ENCODE measurements at places on chromosomes 13 and 19. TPM values are rescaled to one million over a fixed set of nuclear protein-coding genes. Genes with fewer than 3 reads are reported as not detected.

Gene MRPL54
- total RNA-seq, result 45.4 TPM

Gene ASPDH
- not detected for total RNA-seq

Gene ZNF302
- total RNA-seq, result 21.6 TPM

Gene BCAM
- total RNA-seq, result 20.3 TPM

Gene CCDC70
- not detected for total RNA-seq

- H3K36me3 ChIP-seq, result no peaks in the 10 kb centered on the region
- no peak for DNase-seq
- H3K27me3 ChIP-seq, result no peaks in the 10 kb centered on the region
- H3K4me3 ChIP-seq, result no peak overlapping the region
Measured at GRCh38 chr19:7658219-7658686, 10.6 kb upstream of the RETN start.

DNA sequence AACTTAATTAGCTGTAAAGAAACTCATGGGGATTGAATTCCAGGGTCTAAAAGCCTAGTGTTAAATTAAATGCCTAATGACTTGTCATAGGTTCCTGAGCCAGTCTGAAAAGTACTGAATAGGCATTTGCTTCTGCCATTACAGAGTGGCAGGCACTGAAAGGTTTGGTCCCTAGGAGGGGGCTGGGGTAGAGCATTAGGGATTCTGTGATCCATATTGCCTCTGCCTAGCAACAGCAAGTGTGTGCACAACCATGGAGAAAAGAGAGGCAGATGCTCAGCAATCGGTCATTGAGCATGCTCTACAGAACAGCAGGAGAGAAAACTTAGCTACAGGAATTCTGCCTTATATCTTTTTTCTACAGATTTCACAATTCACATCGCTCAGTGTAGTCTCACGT lies 133.5 kb downstream of the TRPC4 start:
- H3K4me1 ChIP-seq, result no peaks in the 10 kb centered on the region
- H3K27me3 ChIP-seq, result no peaks in the 10 kb centered on the region
- no peak overlapping the region for H3K27ac ChIP-seq
- H3K36me3 ChIP-seq, result no peaks in the 10 kb centered on the region
- H3K4me3 ChIP-seq, result no peak overlapping the region

GRCh38 chr19:2337329-2337707 lies 8.8 kb downstream of the SPPL2B start:
- H3K4me3 ChIP-seq, result no peak overlapping the region
- DNase-seq, result peak; percentile 59
- H3K27ac ChIP-seq, result no peak overlapping the region
- no peaks in the 10 kb centered on the region for H3K4me1 ChIP-seq
- H3K36me3 ChIP-seq, result peaks cover 13% of the 10 kb centered on the region

DNA sequence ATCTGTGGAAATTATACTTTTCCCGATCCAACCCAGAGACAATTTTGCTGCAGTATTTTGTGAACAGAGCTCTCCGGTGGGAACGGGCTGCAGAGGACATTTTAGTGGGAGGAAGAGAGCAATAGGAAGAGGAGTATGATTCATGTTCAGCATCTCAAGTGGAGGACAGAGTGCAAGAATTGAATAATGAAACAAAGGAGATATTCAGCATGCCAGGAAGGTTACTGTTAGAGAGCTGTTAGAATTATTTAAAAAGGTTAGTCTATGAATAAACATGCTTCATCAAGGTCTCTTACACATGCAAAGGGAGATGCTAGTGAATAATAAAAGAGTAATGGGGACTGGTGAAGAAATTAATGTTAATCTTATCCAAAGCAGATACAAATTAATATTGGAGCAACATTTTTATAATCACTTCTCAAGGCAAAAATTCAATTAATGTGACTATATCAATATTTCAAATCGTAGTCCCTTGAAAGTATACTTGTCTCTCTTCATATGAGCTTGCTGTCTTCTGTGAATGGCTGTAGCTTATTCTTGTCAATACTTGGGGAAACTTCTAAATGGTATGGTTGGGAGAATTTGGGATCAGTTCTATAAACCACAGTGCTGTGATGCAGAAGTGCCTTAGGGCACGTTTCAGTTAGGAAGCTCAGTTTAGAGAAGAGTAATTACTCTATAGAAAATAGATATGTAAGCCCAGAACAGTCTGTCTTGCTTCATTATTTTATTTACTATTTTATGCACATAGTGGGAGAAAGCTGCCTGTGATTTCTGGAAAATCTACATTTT lies 1165.8 kb downstream of the OLFM4 start:
- no peak overlapping the region for H3K4me3 ChIP-seq
- no peak for DNase-seq
- no peaks in the 10 kb centered on the region for H3K27me3 ChIP-seq
- no peaks in the 10 kb centered on the region for H3K4me1 ChIP-seq
- H3K36me3 ChIP-seq, result no peaks in the 10 kb centered on the region
- H3K27ac ChIP-seq, result no peak overlapping the region

- no peaks in the 10 kb centered on the region for H3K4me1 ChIP-seq
- DNase-seq, result no peak
- no peaks in the 10 kb centered on the region for H3K27me3 ChIP-seq
- H3K36me3 ChIP-seq, result no peaks in the 10 kb centered on the region
- H3K4me3 ChIP-seq, result no peak overlapping the region
Measured at GRCh38 chr13:58474581-58474980, 843.0 kb downstream of the PCDH17 start.

GRCh38 chr13:98239162-98240076 lies 62.4 kb upstream of the RNF113B start:
- no peaks in the 10 kb centered on the region for H3K36me3 ChIP-seq
- H3K4me1 ChIP-seq, result no peaks in the 10 kb centered on the region
- no peak overlapping the region for H3K27ac ChIP-seq
- DNase-seq, result no peak
- no peak overlapping the region for H3K4me3 ChIP-seq
- no peaks in the 10 kb centered on the region for H3K27me3 ChIP-seq

- H3K36me3 ChIP-seq, result no peaks in the 10 kb centered on the region
- no peaks in the 10 kb centered on the region for H3K4me1 ChIP-seq
- H3K27me3 ChIP-seq, result no peaks in the 10 kb centered on the region
- H3K27ac ChIP-seq, result no peak overlapping the region
- no peak for DNase-seq
- no peak overlapping the region for H3K4me3 ChIP-seq
Measured at GRCh38 chr19:4083677-4084546, 17.2 kb upstream of the ZBTB7A start.

GRCh38 chr13:30697177-30697953 lies 38.0 kb upstream of the ALOX5AP start:
- peak overlapping the region; percentile 34 for H3K4me3 ChIP-seq
- no peaks in the 10 kb centered on the region for H3K27me3 ChIP-seq
- H3K4me1 ChIP-seq, result peaks cover 14% of the 10 kb centered on the region

DNA sequence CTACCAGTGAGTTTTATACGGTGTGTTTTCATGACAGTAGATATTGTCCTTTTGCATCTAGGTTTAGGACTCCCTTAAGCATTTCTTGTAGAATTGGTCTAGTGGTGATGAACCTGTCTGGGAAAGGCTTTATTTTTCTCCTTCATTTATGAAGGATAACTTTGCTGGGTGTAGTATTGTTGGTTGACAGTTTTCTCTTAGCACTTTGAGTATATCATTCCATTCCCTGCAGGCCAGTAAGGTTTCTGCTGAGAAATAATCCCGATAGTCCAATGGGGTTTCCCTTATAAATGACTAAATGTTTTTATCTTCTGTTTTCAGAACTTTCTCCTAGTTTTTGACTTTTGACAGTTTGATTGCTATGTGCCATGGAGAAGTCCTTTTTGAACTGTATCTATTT lies 57.2 kb downstream of the DNAJC3 start:
- no peaks in the 10 kb centered on the region for H3K36me3 ChIP-seq
- no peak for DNase-seq
- no peaks in the 10 kb centered on the region for H3K4me1 ChIP-seq
- no peaks in the 10 kb centered on the region for H3K27me3 ChIP-seq
- no peak overlapping the region for H3K27ac ChIP-seq
- no peak overlapping the region for H3K4me3 ChIP-seq

GRCh38 chr19:15260939-15261338 lies 28.7 kb upstream of the EPHX3 start:
- no peak overlapping the region for H3K27ac ChIP-seq
- peaks cover 49% of the 10 kb centered on the region for H3K36me3 ChIP-seq
- no peak for DNase-seq
- H3K27me3 ChIP-seq, result no peaks in the 10 kb centered on the region
- H3K4me3 ChIP-seq, result no peak overlapping the region
- peaks cover 13% of the 10 kb centered on the region for H3K4me1 ChIP-seq

DNA sequence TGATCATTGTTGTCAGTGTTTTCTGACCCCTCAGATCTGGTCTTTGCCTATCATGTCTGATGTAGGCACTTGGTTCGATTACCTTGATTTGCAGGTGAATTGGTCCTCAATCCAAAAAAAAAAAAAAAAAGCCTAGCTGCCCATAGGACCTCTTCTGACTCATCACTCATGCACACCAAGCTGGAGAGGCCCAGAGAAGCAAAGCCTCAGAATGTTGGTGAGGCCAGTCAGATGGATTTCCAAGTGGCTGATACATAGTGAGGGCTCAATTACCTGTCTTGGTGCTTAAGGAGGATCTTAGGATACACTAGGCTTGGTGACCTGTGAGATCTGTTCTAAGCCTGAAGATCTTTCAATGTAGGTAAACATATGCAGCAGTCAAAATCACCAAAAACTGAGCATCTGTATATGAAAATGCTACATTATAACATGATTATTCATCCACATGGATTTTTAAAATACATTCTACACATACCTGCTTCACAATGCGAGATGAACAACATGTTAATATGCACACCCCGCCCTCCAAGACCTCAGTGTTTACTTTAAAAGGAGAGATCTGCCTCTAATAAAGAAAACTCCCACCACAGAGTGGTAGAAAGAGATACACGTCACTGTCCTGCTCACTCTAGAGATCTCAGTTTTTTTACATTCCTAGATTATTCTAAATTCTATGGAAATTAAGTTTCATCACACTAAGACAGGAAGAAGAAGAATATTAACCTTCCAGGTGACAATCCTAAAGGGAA lies 79.9 kb upstream of the RAP2A start:
- peaks cover 9% of the 10 kb centered on the region for H3K36me3 ChIP-seq
- H3K4me3 ChIP-seq, result no peak overlapping the region
- DNase-seq, result no peak

GRCh38 chr19:14033946-14034345 lies 2.4 kb downstream of the IL27RA start:
- H3K4me1 ChIP-seq, result no peaks in the 10 kb centered on the region
- H3K27ac ChIP-seq, result no peak overlapping the region
- H3K36me3 ChIP-seq, result no peaks in the 10 kb centered on the region

DNA sequence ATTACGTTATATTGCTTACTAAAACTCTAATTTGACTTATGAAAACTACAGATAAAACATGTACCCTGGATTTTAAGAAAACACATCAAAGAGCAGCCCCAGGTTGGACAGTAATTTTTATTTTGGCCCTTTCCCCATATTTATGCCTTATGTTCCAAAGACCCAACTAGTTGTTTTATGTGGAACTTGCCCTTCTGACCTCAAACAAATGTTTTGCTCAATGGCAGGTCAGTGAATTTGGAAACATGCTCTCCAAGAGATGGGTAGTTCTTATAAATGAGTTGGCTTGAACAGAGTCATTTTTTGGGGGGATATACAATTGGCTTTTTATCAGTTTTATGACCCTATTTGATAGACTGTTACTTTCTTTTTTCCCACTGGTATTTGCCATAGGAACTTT lies 360.0 kb downstream of the HS6ST3 start:
- no peaks in the 10 kb centered on the region for H3K36me3 ChIP-seq
- H3K27ac ChIP-seq, result no peak overlapping the region
- no peak overlapping the region for H3K4me3 ChIP-seq
- H3K4me1 ChIP-seq, result no peaks in the 10 kb centered on the region
- H3K27me3 ChIP-seq, result no peaks in the 10 kb centered on the region

DNA sequence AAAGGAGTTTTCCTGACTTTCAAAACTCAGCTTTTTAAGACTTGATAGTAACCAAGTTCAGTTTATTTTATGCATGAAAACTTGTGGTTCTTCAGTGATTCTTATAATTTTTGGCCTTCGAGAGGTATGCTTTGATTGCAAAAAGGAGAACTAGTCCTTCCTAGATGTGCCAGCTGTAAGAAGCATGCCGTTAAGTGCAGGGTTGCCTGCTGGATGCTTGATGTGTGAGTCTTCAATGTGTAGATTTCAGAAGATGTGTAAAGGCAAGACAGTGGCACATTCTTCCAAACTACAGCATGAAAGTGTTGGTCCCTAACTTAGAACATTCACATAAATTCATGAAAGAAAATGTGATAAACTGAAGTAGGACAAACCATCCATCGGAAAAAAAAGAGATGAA lies 532.5 kb downstream of the DCT start:
- no peaks in the 10 kb centered on the region for H3K27me3 ChIP-seq
- H3K4me3 ChIP-seq, result no peak overlapping the region
- no peaks in the 10 kb centered on the region for H3K36me3 ChIP-seq
- no peak for DNase-seq
- H3K4me1 ChIP-seq, result no peaks in the 10 kb centered on the region

- DNase-seq, result no peak
- no peaks in the 10 kb centered on the region for H3K36me3 ChIP-seq
Measured at GRCh38 chr19:34828156-34828555, 55.1 kb upstream of the ZNF599 start.

GRCh38 chr19:7636317-7636690 lies 606 bp upstream of the STXBP2 start:
- no peaks in the 10 kb centered on the region for H3K36me3 ChIP-seq
- DNase-seq, result no peak
- H3K4me3 ChIP-seq, result no peak overlapping the region

GRCh38 chr13:98366443-98366842 lies 189.4 kb upstream of the RNF113B start:
- no peaks in the 10 kb centered on the region for H3K36me3 ChIP-seq
- no peak overlapping the region for H3K27ac ChIP-seq
- peaks cover 13% of the 10 kb centered on the region for H3K4me1 ChIP-seq
- no peaks in the 10 kb centered on the region for H3K27me3 ChIP-seq

GRCh38 chr13:45178349-45179162 lies 22.3 kb downstream of the KCTD4 start:
- DNase-seq, result peak; percentile 95
- peak overlapping the region; percentile 60 for H3K27ac ChIP-seq
- peaks cover 1% of the 10 kb centered on the region for H3K36me3 ChIP-seq
- H3K27me3 ChIP-seq, result no peaks in the 10 kb centered on the region

Measured in fibroblast of lung (primary cell).